ENCODE measurements at places on chromosomes 1 and 21. TPM values are rescaled to one million over a fixed set of nuclear protein-coding genes. Genes with fewer than 3 reads are reported as not detected.

Gene SPATA45
- not detected for total RNA-seq

Gene IL12RB2
- 0.22 TPM for total RNA-seq

Gene LCE1E
- total RNA-seq: not detected

Gene HOOK1
- 30.9 TPM for total RNA-seq

Gene TBX15
- total RNA-seq: not detected

Gene ADAMTSL4
- 4.3 TPM for total RNA-seq

Gene HES3
- total RNA-seq: not detected

Gene GCSAML
- not detected for total RNA-seq

Gene RGS1
- total RNA-seq: not detected

Gene LRRC7
- total RNA-seq: not detected

Gene ZBTB8B
- 0.25 TPM for total RNA-seq

Gene ARMH1
- 3.2 TPM for total RNA-seq

- H3K36me3 ChIP-seq: peaks cover 34% of the 10 kb centered on the region
- no peak overlapping the region for H3K27ac ChIP-seq
- no peak for DNase-seq
- H3K4me3 ChIP-seq: no peak overlapping the region
- no peaks in the 10 kb centered on the region for H3K27me3 ChIP-seq
Measured at GRCh38 chr1:153745417-153745816, 17.6 kb downstream of the INTS3 start.

GRCh38 chr1:80929868-80930508, 870.7 kb upstream of the ADGRL2 start:
- H3K4me3 ChIP-seq: no peak overlapping the region
- no peak overlapping the region for H3K27ac ChIP-seq
- H3K36me3 ChIP-seq: no peaks in the 10 kb centered on the region
- no peaks in the 10 kb centered on the region for H3K27me3 ChIP-seq
- no peaks in the 10 kb centered on the region for H3K4me1 ChIP-seq

- no peak for DNase-seq
- no peak overlapping the region for H3K4me3 ChIP-seq
- peaks cover 2% of the 10 kb centered on the region for H3K36me3 ChIP-seq
- no peaks in the 10 kb centered on the region for H3K27me3 ChIP-seq
- peak overlapping the region; percentile 48 for H3K27ac ChIP-seq
- H3K4me1 ChIP-seq: peaks cover 14% of the 10 kb centered on the region
Measured at GRCh38 chr1:6578624-6579373, 995 bp upstream of the ZBTB48 start.

DNA sequence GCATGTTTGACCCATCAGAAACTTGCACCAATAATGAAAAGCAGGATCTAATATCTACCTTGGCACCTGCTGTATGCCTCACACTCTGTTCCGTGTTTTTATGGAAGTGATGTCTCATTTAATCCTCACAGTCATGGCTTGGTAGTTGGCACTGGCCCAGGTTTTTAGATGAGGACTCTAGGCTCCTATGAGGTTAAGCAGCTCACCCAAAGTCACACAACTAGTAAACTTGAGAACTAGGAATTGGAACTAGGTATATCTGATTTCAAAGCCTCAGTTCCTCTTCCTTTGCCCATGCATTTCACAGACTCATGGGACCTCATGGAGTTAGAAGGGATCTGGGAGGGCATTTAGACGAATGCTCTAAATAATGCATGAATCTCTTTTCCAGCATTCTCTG, 21.3 kb upstream of the TARBP1 start:
- no peak overlapping the region for H3K27ac ChIP-seq
- H3K4me1 ChIP-seq: peaks cover 38% of the 10 kb centered on the region
- DNase-seq: no peak

DNA sequence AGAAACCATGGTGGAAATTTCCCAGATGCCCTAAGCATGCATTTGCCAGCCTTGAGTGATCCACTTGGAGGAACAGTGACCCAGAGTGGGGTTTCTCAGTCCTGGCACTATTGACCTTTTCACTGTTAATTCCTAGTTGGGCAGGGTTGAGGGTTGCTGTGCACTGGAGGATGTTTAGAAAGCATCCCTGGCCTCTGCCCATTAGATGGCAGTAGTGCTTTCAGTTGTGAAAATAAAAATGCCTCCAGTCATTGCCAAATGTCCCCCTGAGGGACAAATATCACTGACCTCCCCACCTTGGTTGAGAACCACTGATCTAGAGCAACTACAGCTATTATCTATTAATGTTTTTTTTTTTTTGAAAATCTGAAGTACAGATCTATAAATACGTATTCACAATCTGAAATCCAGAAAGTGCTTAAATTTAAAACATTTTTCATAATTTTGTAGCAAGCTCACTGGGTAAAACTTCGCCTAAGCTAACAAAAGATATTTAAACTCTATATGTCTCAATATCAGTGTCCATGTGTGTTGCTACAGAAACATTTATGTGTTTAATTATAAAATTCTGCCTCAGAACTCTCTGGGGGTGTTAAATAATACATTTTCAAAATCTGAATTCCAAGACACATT, 27.3 kb downstream of the F3 start:
- no peak overlapping the region for H3K4me3 ChIP-seq
- DNase-seq: peak; percentile 42
- no peak overlapping the region for H3K27ac ChIP-seq
- no peaks in the 10 kb centered on the region for H3K4me1 ChIP-seq

GRCh38 chr1:193355178-193355577, 168.8 kb upstream of the B3GALT2 start:
- DNase-seq: peak; percentile 64
- peak overlapping the region; percentile 6 for H3K27ac ChIP-seq
- H3K4me1 ChIP-seq: peaks cover 23% of the 10 kb centered on the region
- no peaks in the 10 kb centered on the region for H3K27me3 ChIP-seq
- H3K4me3 ChIP-seq: peak overlapping the region; percentile 20

DNA sequence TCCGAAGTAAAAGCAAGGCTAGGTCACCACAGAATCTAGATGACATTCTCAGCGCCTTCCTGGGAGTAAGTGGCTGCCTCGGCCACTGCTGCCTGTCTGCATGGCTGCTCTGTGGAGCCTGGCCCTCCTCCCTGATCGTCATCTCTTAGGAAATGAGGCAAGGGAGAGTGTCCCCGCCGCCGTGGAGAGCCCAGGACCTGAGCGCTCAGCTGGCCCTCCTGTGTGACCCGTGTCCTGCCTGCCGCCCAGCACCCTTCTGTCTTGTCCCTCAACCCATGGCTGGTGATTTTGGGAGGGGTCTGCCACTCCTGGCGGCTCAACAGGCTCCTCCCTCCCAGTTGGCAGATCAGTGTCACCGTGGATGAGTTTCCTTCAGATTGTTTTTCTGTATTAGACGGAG, 156.4 kb upstream of the COL6A1 start:
- H3K27me3 ChIP-seq: no peaks in the 10 kb centered on the region
- H3K27ac ChIP-seq: no peak overlapping the region
- DNase-seq: no peak
- no peak overlapping the region for H3K4me3 ChIP-seq
- H3K4me1 ChIP-seq: peaks cover 10% of the 10 kb centered on the region
- no peaks in the 10 kb centered on the region for H3K36me3 ChIP-seq

GRCh38 chr1:34361781-34362357, 185.2 kb downstream of the C1orf94 start:
- peaks cover 47% of the 10 kb centered on the region for H3K27me3 ChIP-seq
- no peak overlapping the region for H3K27ac ChIP-seq
- H3K4me3 ChIP-seq: no peak overlapping the region
- no peak for DNase-seq
- no peaks in the 10 kb centered on the region for H3K4me1 ChIP-seq

GRCh38 chr21:32325706-32326105, 27.1 kb downstream of the MRAP start:
- peaks cover 61% of the 10 kb centered on the region for H3K36me3 ChIP-seq
- H3K27me3 ChIP-seq: no peaks in the 10 kb centered on the region
- no peak overlapping the region for H3K27ac ChIP-seq
- no peak overlapping the region for H3K4me3 ChIP-seq

DNA sequence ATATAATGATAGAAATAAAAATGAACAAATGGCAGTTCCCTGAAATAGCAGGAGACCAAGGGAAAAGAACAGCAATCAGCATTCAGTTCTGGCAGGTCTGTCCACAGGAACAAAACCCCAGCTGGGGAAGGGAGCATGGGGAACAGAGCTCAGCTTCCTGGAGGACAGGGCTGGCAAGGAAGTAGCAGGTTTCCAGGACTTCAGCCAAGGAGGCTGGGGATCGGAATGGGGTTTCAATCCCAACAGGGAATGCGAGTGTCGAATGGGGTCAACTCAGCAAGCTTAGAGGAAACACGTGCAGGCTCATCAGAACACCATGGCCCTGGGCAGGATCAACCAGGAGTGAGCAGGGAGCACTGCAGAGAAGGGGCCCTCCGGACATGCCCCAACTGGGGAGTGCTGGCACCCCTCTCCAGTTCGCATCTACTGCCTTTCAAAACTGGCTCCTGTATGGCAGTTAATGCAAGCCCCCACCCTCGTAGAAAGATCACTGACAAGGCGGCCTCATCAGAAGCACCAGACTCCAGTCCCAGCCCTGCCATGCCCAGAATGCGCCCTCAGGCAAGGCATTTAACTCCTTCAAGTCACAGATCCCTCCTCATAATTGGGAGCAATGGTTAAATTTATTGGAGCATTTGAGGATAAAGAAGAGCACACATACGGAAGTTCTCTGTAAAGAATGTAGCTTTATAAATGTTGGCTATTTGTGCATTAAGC, 72.4 kb downstream of the SEC16B start:
- H3K27ac ChIP-seq: no peak overlapping the region
- H3K27me3 ChIP-seq: peaks cover 39% of the 10 kb centered on the region
- no peaks in the 10 kb centered on the region for H3K36me3 ChIP-seq
- DNase-seq: no peak

GRCh38 chr1:215597961-215598360, 30.9 kb downstream of the KCTD3 start:
- H3K4me1 ChIP-seq: peaks cover 19% of the 10 kb centered on the region
- no peaks in the 10 kb centered on the region for H3K27me3 ChIP-seq
- DNase-seq: no peak
- peaks cover 10% of the 10 kb centered on the region for H3K36me3 ChIP-seq
- no peak overlapping the region for H3K27ac ChIP-seq

GRCh38 chr1:232319518-232320210, 310.3 kb downstream of the SIPA1L2 start:
- no peak for DNase-seq
- no peaks in the 10 kb centered on the region for H3K27me3 ChIP-seq
- H3K4me1 ChIP-seq: no peaks in the 10 kb centered on the region

GRCh38 chr1:92365378-92366039, 66.7 kb downstream of the RPAP2 start:
- H3K4me3 ChIP-seq: no peak overlapping the region
- DNase-seq: no peak
- no peaks in the 10 kb centered on the region for H3K36me3 ChIP-seq

Measured in HCT116 (cell line).